ENCODE measurements at places on chromosomes 12 and 14. TPM values are rescaled to one million over a fixed set of nuclear protein-coding genes. Genes with fewer than 3 reads are reported as not detected.

CCNB1IP1 gene
- 173 TPM for total RNA-seq

- no peaks in the 10 kb centered on the region for H3K27me3 ChIP-seq
- DNase-seq, result no peak
- peaks cover 71% of the 10 kb centered on the region for H3K36me3 ChIP-seq
- no peaks in the 10 kb centered on the region for H3K4me1 ChIP-seq
- no peak overlapping the region for H3K27ac ChIP-seq
Measured at GRCh38 chr12:10607885-10608458, 5.4 kb downstream of the MAGOHB start.

- DNase-seq, result no peak
- H3K4me1 ChIP-seq, result peaks cover 7% of the 10 kb centered on the region
- H3K27me3 ChIP-seq, result no peaks in the 10 kb centered on the region
- no peaks in the 10 kb centered on the region for H3K36me3 ChIP-seq
Measured at GRCh38 chr12:124520265-124520701, 47.1 kb downstream of the NCOR2 start.

SLC38A4 gene
- 15.4 TPM for total RNA-seq

DNA sequence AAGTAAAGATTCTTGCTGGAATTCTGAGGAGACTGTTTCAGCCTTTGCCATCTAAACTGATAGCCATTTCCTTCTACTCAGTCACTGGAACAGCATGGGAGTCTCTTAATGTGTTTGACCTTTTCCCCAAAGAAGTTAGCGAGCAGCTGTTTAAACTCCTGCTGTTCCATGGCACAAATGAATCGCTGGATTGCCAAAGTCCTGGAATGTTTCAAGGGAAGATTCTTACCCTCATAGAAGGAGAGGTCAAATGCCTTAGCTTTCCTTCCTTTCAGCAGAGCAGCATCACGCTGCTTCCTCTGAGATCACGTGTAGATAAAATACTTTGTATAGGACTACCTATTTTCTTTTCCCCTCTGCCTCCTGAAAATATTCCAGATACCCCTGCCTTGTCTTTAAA, 10.5 kb upstream of the NR2C1 start:
- H3K36me3 ChIP-seq, result no peaks in the 10 kb centered on the region
- H3K4me1 ChIP-seq, result no peaks in the 10 kb centered on the region
- H3K27ac ChIP-seq, result no peak overlapping the region
- no peak for DNase-seq
- H3K27me3 ChIP-seq, result no peaks in the 10 kb centered on the region

MGP gene
- not detected for total RNA-seq

DNA sequence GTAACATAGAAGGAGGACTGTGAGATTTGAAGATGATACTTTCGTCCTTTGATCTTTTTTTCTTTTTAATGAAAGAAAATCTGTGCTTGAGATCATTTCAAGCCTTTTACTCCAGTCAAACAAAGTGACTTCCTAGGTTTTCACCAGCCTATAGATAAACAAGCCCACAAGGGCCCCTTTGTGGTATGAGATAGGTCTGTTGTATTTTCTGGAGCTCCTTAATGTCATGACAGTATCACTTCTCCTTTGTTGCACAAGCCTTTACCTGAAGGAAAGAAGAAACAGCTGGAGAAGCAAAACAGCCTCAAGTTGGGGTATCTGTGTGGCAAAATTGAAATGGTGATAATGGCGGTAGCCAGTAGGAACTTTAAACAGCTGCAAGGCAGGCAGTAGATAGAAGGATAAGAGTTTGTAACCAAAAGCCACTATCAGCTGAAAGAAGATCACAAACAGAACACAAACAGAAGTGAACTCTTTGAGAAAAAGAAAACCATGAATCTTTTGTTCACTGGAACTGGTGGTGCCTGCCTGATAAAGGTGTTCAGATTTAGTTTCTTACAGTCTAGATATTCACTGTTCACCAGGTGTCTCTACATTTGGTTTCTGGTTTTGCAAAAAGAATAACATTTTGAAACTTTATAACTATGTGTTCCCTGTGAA, 96.8 kb downstream of the LGR5 start:
- no peak overlapping the region for H3K27ac ChIP-seq
- H3K36me3 ChIP-seq, result no peaks in the 10 kb centered on the region
- H3K27me3 ChIP-seq, result no peaks in the 10 kb centered on the region
- no peak overlapping the region for H3K4me3 ChIP-seq
- no peak for DNase-seq

GRCh38 chr12:62586850-62587249, 120.2 kb downstream of the MON2 start:
- H3K4me3 ChIP-seq, result no peak overlapping the region
- no peaks in the 10 kb centered on the region for H3K4me1 ChIP-seq
- H3K27ac ChIP-seq, result no peak overlapping the region
- H3K36me3 ChIP-seq, result no peaks in the 10 kb centered on the region
- no peak for DNase-seq
- H3K27me3 ChIP-seq, result no peaks in the 10 kb centered on the region

GRCh38 chr12:82862069-82862841, 175.5 kb downstream of the TMTC2 start:
- peaks cover 5% of the 10 kb centered on the region for H3K4me1 ChIP-seq
- no peaks in the 10 kb centered on the region for H3K27me3 ChIP-seq
- no peaks in the 10 kb centered on the region for H3K36me3 ChIP-seq
- H3K4me3 ChIP-seq, result no peak overlapping the region

DNA sequence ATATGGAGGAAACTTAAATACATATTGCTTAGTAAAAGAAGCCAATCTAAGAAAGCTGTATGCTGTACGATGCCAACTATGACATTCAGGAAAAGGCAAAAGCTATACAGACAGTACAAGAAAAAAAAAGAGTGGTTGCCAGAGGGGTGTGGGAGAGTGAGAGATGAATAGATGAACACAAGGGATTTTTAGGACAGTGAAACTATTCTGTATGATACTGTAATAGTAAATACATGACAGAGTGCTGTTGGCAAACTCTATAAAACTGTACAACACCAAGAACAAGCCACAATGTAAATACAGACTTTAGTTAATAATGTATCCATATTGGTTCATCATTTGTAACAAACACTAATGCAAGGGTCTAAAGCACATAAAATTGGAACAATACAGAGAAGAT, 10.9 kb upstream of the MIPOL1 start:
- H3K4me3 ChIP-seq, result no peak overlapping the region
- H3K36me3 ChIP-seq, result no peaks in the 10 kb centered on the region
- H3K27ac ChIP-seq, result no peak overlapping the region

OR6C2 gene
- not detected for total RNA-seq

- H3K27ac ChIP-seq, result no peak overlapping the region
- H3K4me3 ChIP-seq, result no peak overlapping the region
- no peaks in the 10 kb centered on the region for H3K27me3 ChIP-seq
- H3K4me1 ChIP-seq, result no peaks in the 10 kb centered on the region
Measured at GRCh38 chr12:2650261-2651067, 144.3 kb upstream of the FKBP4 start.

PZP gene
- not detected for total RNA-seq

- no peak for DNase-seq
- no peak overlapping the region for H3K4me3 ChIP-seq
- no peaks in the 10 kb centered on the region for H3K27me3 ChIP-seq
- H3K36me3 ChIP-seq, result peaks cover 8% of the 10 kb centered on the region
- H3K4me1 ChIP-seq, result peaks cover 24% of the 10 kb centered on the region
Measured at GRCh38 chr12:124916374-124917134, 2.1 kb upstream of the UBC start.

TSPAN19 gene
- total RNA-seq, result not detected

DNA sequence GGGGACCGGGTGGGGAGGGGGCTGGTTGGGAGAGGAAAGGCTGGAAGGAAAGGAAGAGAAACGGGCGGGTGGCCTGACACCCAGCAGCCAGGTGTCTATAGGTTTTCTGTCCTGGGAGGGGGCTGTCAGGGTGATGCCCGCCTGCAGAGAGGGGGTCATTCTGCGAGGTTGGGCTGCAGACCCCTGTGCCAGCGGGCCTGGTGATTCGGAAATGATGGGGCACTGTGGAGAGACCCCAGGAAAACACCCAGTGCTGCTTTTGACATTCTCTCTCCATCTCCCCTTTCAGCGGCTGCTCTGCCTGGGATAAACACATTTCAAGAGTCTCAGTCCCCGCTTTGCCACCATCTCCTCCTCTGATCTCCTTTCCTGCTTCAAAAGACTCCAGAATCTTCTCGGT, 168.5 kb upstream of the RTL1 start:
- H3K36me3 ChIP-seq, result no peaks in the 10 kb centered on the region
- H3K4me3 ChIP-seq, result no peak overlapping the region
- H3K27me3 ChIP-seq, result peaks cover 11% of the 10 kb centered on the region
- no peak for DNase-seq

- no peak overlapping the region for H3K4me3 ChIP-seq
- no peaks in the 10 kb centered on the region for H3K27me3 ChIP-seq
- H3K4me1 ChIP-seq, result no peaks in the 10 kb centered on the region
- no peaks in the 10 kb centered on the region for H3K36me3 ChIP-seq
- no peak for DNase-seq
Measured at GRCh38 chr14:64671591-64671990, 32.6 kb upstream of the PLEKHG3 start.

GRCh38 chr12:56298828-56299227, 1.3 kb downstream of the CS start:
- peaks cover 4% of the 10 kb centered on the region for H3K4me1 ChIP-seq
- H3K4me3 ChIP-seq, result peak overlapping the region; percentile 96
- DNase-seq, result no peak
- no peaks in the 10 kb centered on the region for H3K27me3 ChIP-seq
- no peaks in the 10 kb centered on the region for H3K36me3 ChIP-seq
- no peak overlapping the region for H3K27ac ChIP-seq

DNA sequence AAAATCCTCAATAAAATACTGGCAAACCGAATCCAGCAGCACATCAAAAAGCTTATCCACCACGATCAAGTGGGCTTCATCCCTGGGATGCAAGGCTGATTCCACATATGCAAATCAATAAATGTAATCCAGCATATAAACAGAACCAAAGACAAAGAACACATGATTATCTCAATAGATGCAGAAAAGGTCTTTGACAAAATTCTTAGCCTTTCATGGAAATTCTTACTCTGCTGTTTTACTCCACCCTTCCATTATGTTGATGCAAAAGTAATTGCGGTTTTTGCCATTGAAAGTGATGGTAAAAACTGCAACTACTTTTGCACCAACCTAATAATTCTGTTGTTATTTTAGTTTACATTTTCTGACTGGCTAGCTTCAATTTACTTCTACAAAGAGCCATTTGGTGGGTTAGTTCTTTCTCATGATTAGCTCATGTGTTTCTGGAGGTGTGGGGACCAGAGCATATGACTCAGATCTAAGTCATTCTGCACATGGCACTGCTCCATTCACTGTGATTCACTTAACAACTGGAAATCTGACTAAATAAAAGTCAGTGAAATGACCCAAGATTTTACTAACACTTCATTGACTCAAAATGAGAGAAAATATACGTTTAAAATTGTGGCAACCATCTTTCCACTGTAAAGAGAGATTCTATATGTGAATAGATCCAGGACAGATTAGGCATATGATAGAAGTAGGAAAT, 99.9 kb downstream of the TMTC3 start:
- no peaks in the 10 kb centered on the region for H3K27me3 ChIP-seq
- peaks cover 4% of the 10 kb centered on the region for H3K4me1 ChIP-seq
- H3K36me3 ChIP-seq, result no peaks in the 10 kb centered on the region
- no peak overlapping the region for H3K4me3 ChIP-seq
- no peak for DNase-seq

GRCh38 chr12:90945070-90945649, 9.8 kb downstream of the CCER1 start:
- no peaks in the 10 kb centered on the region for H3K36me3 ChIP-seq
- H3K27ac ChIP-seq, result no peak overlapping the region
- H3K4me1 ChIP-seq, result no peaks in the 10 kb centered on the region
- no peaks in the 10 kb centered on the region for H3K27me3 ChIP-seq
- no peak for DNase-seq
- H3K4me3 ChIP-seq, result no peak overlapping the region

- no peaks in the 10 kb centered on the region for H3K27me3 ChIP-seq
- H3K4me3 ChIP-seq, result no peak overlapping the region
- no peaks in the 10 kb centered on the region for H3K4me1 ChIP-seq
- DNase-seq, result peak; percentile 95
- no peak overlapping the region for H3K27ac ChIP-seq
Measured at GRCh38 chr14:75654127-75654732, 6.4 kb downstream of the ERG28 start.

FOXM1 gene
- total RNA-seq, result 118 TPM

SYT10 gene
- 3.2 TPM for total RNA-seq

FGD4 gene
- total RNA-seq, result 48.2 TPM

- no peaks in the 10 kb centered on the region for H3K36me3 ChIP-seq
- no peaks in the 10 kb centered on the region for H3K27me3 ChIP-seq
- no peak overlapping the region for H3K27ac ChIP-seq
- H3K4me3 ChIP-seq, result no peak overlapping the region
Measured at GRCh38 chr12:84874125-84874824, 38.3 kb downstream of the SLC6A15 start.

GRCh38 chr14:91946622-91947474, 646 bp downstream of the FBLN5 start:
- peaks cover 4% of the 10 kb centered on the region for H3K27me3 ChIP-seq
- H3K4me1 ChIP-seq, result 0 out of 2 replicates have a peak, but pooled peaks cover 4% of the 10 kb centered on the region
- H3K36me3 ChIP-seq, result no peaks in the 10 kb centered on the region
- no peak for DNase-seq
- no peak overlapping the region for H3K27ac ChIP-seq
- peak overlapping the region; percentile 79 for H3K4me3 ChIP-seq

GRCh38 chr12:105733579-105733978, 403.1 kb downstream of the C12orf75 start:
- no peaks in the 10 kb centered on the region for H3K27me3 ChIP-seq
- no peaks in the 10 kb centered on the region for H3K36me3 ChIP-seq
- peaks cover 2% of the 10 kb centered on the region for H3K4me1 ChIP-seq
- H3K27ac ChIP-seq, result no peak overlapping the region

SLC38A2 gene
- total RNA-seq, result 620 TPM

DNA sequence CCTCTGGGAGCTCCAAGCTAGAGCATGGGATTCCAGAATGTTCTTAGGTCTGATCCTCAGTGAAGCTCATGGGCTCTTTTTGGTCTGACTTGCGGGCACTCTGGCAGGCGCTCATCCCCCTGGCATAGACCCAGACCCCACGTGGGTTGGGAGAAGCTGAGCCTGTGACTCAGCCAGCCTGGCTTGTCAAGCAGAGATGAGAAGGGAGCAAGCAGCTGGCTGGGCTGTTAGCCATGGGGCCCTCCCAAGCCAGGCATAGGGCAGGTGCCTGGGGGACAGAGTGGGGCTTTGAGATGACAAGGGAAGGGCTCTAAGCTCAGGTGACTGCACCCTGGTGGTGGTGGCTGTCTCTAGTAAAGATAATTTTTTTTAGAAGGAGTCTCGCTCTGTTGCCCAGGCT, 80.3 kb upstream of the NOS1 start:
- H3K27me3 ChIP-seq, result no peaks in the 10 kb centered on the region
- H3K4me3 ChIP-seq, result no peak overlapping the region

DNA sequence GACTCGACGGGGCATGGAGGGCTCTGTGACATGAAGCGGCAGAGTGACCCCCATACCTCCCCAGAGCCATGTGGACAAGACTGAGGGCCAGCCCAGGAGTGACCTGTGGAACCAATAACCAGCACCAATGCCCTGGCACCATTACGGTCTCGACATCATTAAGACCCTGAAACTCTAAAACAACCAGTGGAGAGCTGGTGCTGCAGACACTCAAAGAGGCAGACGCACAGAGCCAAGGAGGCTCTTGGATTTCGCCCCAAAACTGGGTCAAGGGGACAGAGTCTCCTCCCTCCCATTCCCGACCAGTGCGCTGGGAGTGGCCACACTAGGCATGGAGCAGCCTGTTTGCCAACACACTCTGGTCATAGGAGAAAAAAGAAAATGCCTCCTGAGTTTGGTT, 41.6 kb upstream of the VASH1 start:
- H3K27me3 ChIP-seq, result no peaks in the 10 kb centered on the region
- H3K27ac ChIP-seq, result no peak overlapping the region
- peaks cover 3% of the 10 kb centered on the region for H3K4me1 ChIP-seq
- H3K4me3 ChIP-seq, result no peak overlapping the region
- DNase-seq, result no peak
- no peaks in the 10 kb centered on the region for H3K36me3 ChIP-seq

- no peak for DNase-seq
- no peaks in the 10 kb centered on the region for H3K27me3 ChIP-seq
- H3K4me3 ChIP-seq, result no peak overlapping the region
- H3K27ac ChIP-seq, result no peak overlapping the region
- no peaks in the 10 kb centered on the region for H3K4me1 ChIP-seq
Measured at GRCh38 chr12:32881107-32881506, 15.5 kb downstream of the PKP2 start.

All from H1 (cell line).